ENCODE measurements at places on chromosomes 2 and 18.

- DNase-seq: no peak
Measured at GRCh38 chr18:74689251-74689650, 91.6 kb downstream of the ZNF407 start.

DNA sequence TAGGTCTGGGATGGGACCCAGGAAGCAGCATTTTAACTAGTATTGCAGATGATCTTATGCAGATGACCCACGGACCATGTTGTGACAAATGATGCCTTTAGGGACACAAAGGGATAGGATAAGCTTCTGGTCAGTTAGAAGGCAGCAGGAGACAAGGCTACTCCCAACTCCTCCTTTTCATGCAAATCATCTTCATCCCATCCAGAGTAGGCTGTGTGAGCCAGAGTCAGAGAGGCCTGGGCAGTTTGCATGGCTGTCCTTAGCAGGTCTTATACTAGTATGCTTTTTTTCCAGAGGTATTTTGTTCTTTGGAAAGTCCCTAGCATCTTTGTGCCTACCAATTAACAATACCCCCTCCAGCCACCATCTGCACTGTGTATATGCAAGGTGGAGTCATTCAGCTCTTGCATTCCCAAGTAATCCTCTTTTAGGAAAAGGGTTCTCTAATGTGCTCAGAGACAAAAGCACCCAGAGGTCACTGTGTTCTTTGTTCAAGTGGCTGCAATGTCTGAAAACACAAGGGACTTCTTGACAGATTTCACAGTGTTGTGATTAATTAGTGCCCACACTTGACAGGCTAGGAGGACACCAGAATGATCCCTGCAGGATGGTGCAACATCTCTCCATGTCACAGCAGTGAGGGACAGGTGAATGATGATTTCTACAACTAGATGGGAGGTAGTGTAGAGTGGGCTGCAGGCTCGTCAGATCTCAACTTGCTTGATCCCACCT, 225.8 kb downstream of the NCKAP5 start:
- DNase-seq: no peak

DNA sequence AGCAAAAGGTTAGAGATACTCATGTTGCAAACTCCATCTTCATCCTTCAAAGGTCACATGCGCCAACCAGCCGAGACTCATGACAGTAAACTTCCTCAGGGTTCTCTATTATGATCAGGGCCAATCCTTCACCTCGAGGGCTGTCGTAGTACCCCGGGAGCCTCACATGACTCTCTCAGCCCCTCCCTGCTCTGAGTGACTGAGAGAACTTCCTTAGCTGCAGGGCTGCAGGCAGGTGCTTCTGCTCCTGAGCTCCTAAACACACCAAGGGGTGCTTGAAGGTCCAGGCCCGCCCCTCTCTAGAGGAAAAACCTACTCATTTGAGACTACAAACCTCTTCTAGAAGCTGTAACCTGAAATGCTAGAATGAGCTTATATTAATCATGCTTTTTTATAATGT, 48.2 kb downstream of the LONRF2 start:
- DNase-seq: no peak

GRCh38 chr2:51710222-51710621, 678.3 kb upstream of the NRXN1 start:
- DNase-seq: peak; percentile 9

GRCh38 chr2:31675485-31675901, 94.8 kb upstream of the SRD5A2 start:
- DNase-seq: no peak

- DNase-seq: no peak
Measured at GRCh38 chr2:128199141-128199540, 108.1 kb downstream of the UGGT1 start.

All from pons (tissue), 1 donor.